ENCODE measurements at places on chromosomes 3 and 15.

GRCh38 chr3:30664884-30665283 is 58.5 kb downstream of the TGFBR2 start:
- DNase-seq = peak; percentile 53

- no peak for DNase-seq
Observed at GRCh38 chr3:132062535-132062934, 27.7 kb upstream of the CPNE4 start.

DNA sequence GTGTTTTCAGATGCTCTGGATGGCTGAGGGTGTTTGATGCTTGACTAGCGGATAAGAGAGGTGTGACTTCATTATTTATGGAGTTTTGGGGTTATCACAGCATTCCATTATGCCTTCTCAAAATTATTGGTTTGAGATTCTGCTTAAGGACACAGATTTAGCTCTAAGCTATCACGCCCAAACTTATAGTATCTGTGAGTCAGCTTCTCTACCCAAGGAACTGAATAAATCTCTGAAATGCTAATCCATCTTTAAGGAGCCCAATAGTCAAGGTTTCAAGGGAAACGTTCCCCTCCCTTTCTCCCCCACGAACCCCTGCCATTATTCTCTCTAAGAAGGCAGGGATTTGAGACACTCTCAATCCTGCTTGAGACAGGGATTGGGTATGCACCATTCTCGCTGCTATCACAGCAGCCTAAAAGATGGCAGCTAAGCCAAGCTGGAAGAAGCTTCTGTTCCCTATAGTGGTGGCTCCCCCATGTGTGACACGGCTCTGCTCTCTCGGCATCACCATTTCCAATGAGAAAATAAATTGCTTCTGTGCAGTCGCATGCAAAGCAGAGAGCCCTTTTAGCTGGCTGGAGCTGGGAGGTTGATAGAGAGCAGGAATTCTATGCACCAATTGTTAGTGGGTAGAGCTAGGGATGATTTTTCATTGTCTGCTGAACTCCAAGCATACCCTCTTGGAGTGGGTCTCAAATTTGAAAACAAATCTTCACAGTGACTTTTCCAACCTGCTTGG is 151.1 kb downstream of the IL20RB start:
- DNase-seq = no peak

DNA sequence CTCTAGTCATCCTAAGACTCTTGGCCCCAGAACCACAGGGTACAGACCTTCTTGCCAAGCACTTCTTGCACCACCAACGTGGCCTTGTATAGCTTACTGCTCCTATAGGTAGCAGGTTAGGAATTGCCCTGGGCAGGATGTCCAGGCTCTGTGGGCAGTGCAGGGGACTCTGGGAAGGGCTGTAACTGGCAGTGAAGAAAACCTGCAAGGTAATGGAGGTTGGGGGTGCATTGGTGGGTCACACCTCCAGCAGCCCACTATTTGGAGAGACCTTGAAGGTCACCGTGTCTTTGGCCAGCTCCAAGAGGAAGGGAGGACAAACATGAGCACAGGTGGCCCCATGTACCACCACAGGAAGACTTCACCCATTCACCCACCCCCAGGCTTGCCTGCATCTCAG is 21.3 kb upstream of the XYLB start:
- DNase-seq = no peak

DNA sequence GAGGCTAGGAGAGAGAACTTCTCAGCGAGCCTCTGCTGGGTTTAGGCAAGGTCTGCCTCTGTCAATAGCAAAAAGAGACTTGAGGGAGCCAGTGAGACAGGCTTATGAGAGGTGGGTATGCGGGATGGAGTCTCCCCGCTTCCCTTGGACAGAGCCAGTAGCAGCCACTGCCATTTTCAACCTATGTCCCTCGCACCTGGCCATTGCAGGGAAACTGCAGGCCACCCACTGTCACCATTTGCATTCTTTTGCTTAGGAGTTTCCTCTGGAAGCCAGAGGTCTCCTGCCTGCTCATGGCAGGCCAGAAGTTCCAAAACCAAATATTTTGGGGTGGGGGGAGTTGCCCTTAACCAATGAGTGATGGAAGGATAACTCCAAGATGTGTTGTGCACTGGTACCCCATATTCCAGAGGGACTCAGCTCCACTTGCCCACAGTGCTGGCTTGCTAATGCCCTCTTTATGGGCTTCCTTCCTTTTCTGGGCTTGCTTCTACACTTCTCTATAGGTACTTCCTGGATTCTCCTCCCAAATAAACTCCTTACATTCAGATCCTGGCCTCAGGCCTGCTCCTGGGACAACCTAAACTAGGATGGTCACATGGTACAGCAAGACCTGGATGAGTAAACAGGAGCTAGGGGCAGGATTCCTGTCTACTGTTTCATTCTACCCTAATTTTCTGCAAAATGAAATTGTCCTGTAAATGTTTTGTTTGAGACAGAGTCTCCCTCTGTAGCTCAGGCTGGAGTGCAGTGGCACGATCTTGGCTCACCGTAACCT is 108.9 kb upstream of the PROK2 start:
- no peak for DNase-seq
